ENCODE measurements at places on chromosomes 3 and 15. TPM values are rescaled to one million over a fixed set of nuclear protein-coding genes. Genes with fewer than 3 reads are reported as not detected.

- H3K27ac ChIP-seq: no peak overlapping the region
- H3K4me3 ChIP-seq: no peak overlapping the region
- DNase-seq: no peak
- peaks cover 10% of the 10 kb centered on the region for H3K4me1 ChIP-seq
- no peaks in the 10 kb centered on the region for H3K36me3 ChIP-seq
Observed at GRCh38 chr15:89492111-89492641, 4.2 kb downstream of the RHCG start.

GRCh38 chr3:138778643-138779042, 56.1 kb downstream of the PIK3CB start:
- peaks cover 14% of the 10 kb centered on the region for H3K4me1 ChIP-seq
- H3K27me3 ChIP-seq: peaks cover 3% of the 10 kb centered on the region
- peaks cover 1% of the 10 kb centered on the region for H3K36me3 ChIP-seq

- H3K4me3 ChIP-seq: no peak overlapping the region
- H3K36me3 ChIP-seq: peaks cover 39% of the 10 kb centered on the region
- no peak overlapping the region for H3K27ac ChIP-seq
- DNase-seq: no peak
- H3K27me3 ChIP-seq: peaks cover 3% of the 10 kb centered on the region
Observed at GRCh38 chr15:92123962-92124656, 269.6 kb upstream of the ST8SIA2 start.

DNA sequence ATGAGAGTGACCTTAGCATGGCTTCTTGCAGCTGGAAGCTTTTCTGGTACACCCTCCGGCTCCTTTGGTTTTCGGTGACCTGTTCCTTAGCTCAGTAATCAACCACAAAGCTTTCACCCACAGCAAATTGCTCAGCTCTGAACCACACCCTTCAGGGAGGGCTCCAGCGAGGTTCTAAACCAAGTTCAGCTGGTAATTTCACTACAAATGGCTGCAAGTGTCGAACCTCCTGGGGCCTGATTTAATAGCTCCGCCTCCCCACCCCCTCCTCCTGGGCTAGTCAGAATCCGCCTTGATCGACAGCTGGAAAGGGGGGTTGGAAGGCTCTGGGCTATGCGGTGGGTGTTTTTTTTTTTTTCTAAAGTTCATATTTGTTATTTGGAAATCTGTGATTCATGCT, 150.9 kb upstream of the MCTP2 start:
- H3K36me3 ChIP-seq: no peaks in the 10 kb centered on the region
- no peak overlapping the region for H3K4me3 ChIP-seq
- H3K27ac ChIP-seq: no peak overlapping the region
- H3K4me1 ChIP-seq: peaks cover 12% of the 10 kb centered on the region
- DNase-seq: peak; percentile 4

GRCh38 chr15:81724536-81724935, 321.3 kb downstream of the MEX3B start:
- no peak for DNase-seq
- H3K36me3 ChIP-seq: no peaks in the 10 kb centered on the region
- no peaks in the 10 kb centered on the region for H3K27me3 ChIP-seq
- no peaks in the 10 kb centered on the region for H3K4me1 ChIP-seq
- H3K4me3 ChIP-seq: no peak overlapping the region

DNA sequence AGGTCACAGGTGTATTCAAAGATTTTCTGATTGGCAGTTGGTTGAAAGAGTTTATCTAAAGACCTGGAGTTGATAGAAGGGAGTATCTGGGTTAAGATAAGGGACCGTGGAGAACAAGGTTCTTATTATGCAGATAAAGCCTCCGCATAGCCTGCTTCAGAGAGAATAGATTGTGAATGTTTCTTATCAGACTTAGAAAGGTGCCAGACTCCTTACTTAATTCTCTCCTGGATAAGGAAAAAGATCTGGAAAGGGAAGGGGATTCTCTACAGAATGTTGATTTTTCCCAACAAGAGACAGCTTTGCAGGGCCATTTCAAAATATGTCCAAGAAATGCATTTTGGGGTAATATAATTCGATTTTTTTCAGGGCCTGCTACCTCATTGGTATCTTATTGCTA, 341.3 kb upstream of the RARB start:
- H3K4me3 ChIP-seq: no peak overlapping the region
- H3K4me1 ChIP-seq: no peaks in the 10 kb centered on the region
- H3K36me3 ChIP-seq: no peaks in the 10 kb centered on the region

DNA sequence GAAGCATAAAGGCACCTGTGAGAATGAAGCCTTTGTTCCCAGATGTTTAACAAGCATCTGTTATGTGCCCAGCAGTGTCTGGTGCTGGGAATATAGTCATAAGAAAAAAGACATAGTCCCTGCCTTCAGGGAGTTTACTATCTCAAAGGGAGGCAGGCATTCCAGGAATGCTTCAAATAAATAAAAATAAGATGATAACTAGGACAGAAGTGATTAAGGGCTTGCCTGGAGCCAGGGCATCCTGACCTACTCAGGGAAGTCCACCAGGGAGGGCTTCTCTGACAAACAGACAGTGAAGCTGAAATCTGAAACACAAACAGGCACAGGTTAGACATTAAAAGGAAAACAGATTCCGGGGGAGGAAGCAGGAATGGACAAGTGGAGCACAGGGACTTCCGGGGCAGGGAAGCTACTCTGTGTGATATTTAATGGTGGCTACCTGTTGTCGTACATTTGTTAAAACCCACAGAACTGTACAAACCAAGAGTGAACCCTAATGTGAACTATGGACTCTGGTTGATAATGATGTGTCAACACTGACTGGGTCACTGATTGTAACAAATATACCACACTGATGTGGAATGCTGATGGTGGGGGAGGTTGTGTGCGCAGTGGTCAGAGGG, 53.3 kb downstream of the ITGB5 start:
- peaks cover 14% of the 10 kb centered on the region for H3K27me3 ChIP-seq
- no peak overlapping the region for H3K27ac ChIP-seq
- H3K4me1 ChIP-seq: peaks cover 32% of the 10 kb centered on the region
- DNase-seq: no peak
- H3K4me3 ChIP-seq: no peak overlapping the region
- no peaks in the 10 kb centered on the region for H3K36me3 ChIP-seq

GRCh38 chr3:183506674-183507320, 48.7 kb downstream of the KLHL6 start:
- peaks cover 5% of the 10 kb centered on the region for H3K4me1 ChIP-seq

- no peaks in the 10 kb centered on the region for H3K36me3 ChIP-seq
- DNase-seq: no peak
- H3K27me3 ChIP-seq: peaks cover 2% of the 10 kb centered on the region
- H3K4me1 ChIP-seq: no peaks in the 10 kb centered on the region
- no peak overlapping the region for H3K27ac ChIP-seq
Observed at GRCh38 chr3:72185549-72186399, 400.8 kb upstream of the PROK2 start.

DNA sequence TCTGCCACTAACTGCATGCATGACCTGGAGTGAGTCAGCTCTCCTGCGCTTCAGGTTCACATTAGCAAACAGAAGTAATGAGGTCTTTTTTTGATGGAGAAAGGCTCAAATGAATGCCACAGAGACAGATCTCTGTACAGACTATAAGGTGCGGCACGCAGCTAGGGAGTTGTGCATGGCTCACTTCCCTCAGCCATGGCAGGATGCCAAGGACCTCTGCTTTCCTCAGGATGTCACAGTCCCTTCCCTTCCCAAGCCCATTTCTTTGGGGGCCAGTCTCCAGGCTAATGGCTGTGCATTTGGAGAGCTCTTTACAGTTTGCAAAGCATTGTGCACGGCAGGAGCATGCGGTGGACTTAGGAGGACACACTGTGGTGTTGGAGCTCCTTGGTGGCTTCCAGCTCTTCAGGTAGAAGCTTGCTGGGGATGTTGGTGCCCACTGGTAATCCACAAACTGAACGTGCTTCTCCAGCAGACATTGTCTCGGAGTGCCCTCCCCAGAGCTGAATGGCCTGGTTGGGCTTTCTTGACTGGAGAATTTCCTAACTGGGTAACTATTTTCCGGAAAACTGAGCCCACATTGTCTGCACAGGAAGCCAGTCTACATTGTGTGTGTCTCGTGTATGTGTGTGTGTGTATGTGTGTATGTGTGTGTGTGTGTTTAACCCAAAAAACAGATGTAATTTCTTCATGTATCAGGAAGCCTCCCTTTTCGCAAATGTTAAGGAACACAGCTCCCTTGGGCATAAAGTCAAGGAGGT, 172.5 kb upstream of the TLE3 start:
- peaks cover 44% of the 10 kb centered on the region for H3K4me1 ChIP-seq
- peak overlapping the region; percentile 28 for H3K27ac ChIP-seq
- H3K27me3 ChIP-seq: peaks cover 31% of the 10 kb centered on the region

GRCh38 chr3:52771334-52771681, 568 bp upstream of the NEK4 start:
- H3K27me3 ChIP-seq: no peaks in the 10 kb centered on the region
- H3K27ac ChIP-seq: peak overlapping the region; percentile 90
- peak overlapping the region; percentile 92 for H3K4me3 ChIP-seq

- H3K27me3 ChIP-seq: peaks cover 6% of the 10 kb centered on the region
- no peak overlapping the region for H3K4me3 ChIP-seq
- H3K36me3 ChIP-seq: no peaks in the 10 kb centered on the region
- no peak overlapping the region for H3K27ac ChIP-seq
- no peaks in the 10 kb centered on the region for H3K4me1 ChIP-seq
Observed at GRCh38 chr3:10615715-10616114, 110.3 kb upstream of the ATP2B2 start.

GRCh38 chr3:58317811-58318210, 11.5 kb downstream of the HTD2 start:
- H3K4me3 ChIP-seq: no peak overlapping the region
- peaks cover 15% of the 10 kb centered on the region for H3K4me1 ChIP-seq
- H3K27ac ChIP-seq: no peak overlapping the region
- no peak for DNase-seq

GRCh38 chr3:48016301-48016973, at the start of gene MAP4:
Gene MAP4 (minus strand): TSS chr3:48016416. CDS start chr3:47998860, 17,556 bp downstream.
- no peaks in the 10 kb centered on the region for H3K36me3 ChIP-seq
- no peaks in the 10 kb centered on the region for H3K27me3 ChIP-seq
- DNase-seq: no peak
- H3K27ac ChIP-seq: peak within 1 kb of the TSS; percentile 60
- H3K4me3 ChIP-seq: no peak within 1 kb of the TSS

Gene ARHGAP11A
- 5.1 TPM for polyA plus RNA-seq

Gene GRAMD2A
- polyA plus RNA-seq: not detected

Gene PGBD4
- 0.53 TPM for polyA plus RNA-seq

Measured in immature natural killer cell (primary cell).